ENCODE measurements at places on chromosomes 5 and 9.

DNA sequence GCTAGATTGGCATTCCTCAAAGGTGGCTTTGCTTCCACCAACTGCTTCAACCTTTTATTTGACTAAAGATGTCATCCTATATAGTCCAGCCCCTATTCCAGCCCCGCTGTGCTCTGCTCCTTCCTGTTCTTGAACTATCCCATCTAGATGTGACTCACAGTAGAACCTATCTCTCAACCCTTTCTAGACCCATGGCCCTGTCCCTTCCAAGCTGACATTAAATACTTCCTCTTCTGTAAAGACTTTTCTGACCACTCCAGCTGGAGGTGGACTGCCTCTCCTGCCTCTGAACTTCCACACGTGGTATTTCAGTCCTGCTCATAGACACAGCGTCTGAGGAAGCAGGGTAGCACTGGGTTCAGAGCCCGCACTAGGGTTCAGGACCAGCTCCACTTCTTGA, 32.4 kb downstream of the OSTF1 start:
- DNase-seq: no peak

DNA sequence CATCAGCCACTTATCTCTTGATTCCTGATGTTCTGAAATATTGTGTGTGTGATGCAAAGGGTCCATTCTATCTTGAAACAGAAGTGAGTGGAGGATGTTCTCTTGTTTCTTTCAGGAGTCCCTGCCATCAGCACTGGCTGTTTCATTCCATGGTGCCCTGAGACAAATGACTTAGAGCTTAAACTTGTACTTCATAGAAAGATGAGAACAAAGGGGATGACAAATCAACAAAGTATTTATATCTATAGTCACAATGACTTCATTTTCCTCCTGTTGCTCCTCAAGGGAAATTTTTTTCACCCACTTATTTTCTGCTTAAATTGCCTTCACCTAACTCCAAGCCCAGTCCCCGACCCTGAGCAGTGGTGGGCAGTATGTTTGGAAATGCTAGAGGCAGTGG, 171.6 kb downstream of the TARS1 start:
- DNase-seq: no peak

- DNase-seq: no peak
Observed at GRCh38 chr5:144281784-144282183, 111.1 kb downstream of the KCTD16 start.

DNA sequence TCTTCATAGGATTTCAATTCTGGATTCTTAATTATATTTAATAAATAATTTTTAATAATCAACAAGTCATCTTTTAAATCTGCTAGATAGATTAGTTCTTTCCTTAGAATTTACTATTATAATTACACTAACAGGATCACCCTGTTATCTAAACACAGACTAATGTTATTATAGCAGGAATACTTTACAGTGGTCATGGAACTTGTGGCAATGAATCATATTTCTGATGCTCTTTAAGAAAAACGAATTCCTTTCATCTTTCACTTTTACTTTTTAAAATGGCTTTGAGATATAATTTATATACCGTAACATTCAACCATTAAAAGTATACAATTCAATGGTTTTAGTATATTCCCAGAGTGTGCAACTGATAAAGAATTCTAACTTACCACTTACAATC, 29.7 kb upstream of the CDK5RAP2 start:
- no peak for DNase-seq

DNA sequence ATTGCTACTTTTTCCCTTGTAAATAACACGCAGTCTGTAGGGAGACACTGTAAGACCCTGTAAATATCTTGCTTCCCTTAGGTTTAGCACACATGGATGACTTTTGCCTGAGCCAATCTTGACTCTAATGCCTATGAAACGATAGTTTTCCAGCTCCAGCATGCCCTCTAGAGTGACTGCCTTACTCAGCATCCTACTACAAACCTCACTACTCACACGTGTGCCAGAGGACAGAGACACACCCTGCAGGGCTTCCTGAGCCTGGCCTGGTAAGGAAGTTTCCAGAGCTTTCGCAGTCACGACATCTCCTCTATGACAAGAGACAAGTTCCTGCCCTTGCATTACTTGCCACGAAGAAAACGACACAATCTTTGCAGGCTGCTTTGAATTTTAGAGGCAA, 138.1 kb downstream of the ATPSCKMT start:
- DNase-seq: peak; percentile 77

DNA sequence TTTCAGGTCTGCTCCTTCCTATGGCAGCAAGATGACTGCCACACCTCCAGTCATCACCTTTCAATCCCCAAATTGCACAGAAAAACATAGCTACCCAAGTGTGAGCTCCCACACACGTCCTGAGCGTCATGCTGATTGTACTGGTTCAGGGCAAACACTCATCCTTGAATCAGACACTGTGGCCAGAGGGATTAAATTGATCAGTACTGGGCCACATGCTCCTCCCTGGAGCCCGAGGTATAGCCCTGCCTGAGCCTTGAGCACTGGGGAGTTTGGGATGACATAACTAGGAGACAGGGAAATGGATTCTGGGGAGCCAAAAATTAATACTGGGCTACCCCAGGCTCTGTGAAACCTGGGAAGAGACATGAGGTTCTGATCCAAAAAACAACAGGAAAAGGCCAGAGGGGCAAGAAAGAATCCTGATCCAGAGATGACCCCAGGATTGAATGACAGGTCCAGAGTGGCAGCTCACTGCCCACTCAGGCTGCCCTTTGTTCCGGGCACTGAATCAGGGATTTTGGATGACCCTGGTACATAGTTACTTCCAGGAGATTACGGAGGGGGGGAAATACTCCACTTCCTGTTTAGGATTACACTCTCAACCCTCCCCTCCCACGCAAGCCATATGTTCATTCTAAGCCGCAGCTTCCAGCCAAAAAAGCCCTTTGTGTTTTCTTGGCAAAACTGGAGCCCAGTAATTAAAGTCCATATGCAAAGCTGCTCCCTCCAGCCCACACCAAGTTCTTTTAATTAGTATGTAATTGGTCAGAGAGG, 141.6 kb upstream of the SPRY4 start:
- peak; percentile 89 for DNase-seq

- DNase-seq: no peak
Observed at GRCh38 chr9:110133608-110134210, 74.2 kb downstream of the C9orf152 start.

GRCh38 chr9:110996436-110997220, 41.6 kb downstream of the LPAR1 start:
- no peak for DNase-seq

DNA sequence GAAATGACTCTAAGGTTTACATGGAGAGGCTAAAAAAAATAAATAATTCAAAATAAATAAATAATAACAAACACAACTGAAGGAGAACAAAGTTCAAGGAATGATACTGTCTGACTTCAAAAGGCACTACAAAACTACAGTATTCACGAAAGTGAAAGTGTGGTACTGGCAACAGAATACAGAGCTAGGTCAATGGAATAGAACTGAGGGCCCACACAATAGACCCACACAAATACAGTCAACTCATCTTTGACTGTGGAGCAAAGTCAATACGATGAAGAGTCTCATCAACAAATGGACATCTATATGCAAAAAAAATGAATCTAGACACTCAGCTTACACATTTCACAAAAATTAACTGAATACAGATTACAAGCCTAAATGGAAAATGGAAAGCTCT, 75.3 kb downstream of the FBXW11 start:
- no peak for DNase-seq

GRCh38 chr5:134018154-134018985, 13.6 kb upstream of the VDAC1 start:
- DNase-seq: no peak

- peak; percentile 40 for DNase-seq
Observed at GRCh38 chr9:122904466-122904822, 715 bp downstream of the RC3H2 start.

- no peak for DNase-seq
Observed at GRCh38 chr5:140225396-140225795, 50.4 kb downstream of the CYSTM1 start.

DNA sequence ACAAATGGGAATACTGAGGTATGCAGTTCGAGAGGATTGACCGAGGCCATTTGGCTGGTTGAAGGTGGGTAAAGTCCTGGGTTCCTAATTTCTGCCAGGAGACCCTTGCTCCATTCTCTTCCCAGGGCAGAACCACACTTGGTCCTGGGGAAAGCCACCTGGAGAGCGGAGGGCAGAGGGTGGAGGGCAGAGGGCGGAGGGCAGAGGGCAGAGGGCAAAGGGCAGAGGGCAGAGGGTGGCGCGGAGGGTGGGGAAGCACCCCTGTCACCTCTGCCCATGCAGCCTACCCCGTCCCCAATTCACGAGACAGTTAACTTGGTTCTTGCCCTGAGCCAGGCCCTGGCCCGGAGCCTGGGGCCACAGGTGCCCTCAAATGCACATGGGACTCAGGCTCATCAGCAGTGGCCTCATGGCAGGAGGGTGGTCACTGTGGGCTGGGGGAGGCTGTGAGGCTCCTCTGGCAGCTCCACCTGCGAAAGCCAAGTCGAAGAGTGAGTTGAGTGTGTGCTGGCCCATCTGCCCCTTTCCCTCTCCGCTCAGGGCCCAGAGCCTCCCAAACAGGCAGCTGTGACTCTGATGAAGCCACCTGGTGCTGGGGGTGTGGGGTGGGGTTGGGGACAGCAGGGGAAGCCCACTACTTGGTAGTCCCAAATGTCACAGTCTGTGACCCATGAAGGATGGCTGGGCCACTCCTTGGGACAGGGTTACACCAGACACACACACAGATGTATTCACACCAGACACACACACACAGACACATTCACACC, 28.0 kb upstream of the FCN1 start:
- peak; percentile 92 for DNase-seq

- no peak for DNase-seq
Observed at GRCh38 chr5:53944981-53945380, 365.4 kb downstream of the ARL15 start.

DNA sequence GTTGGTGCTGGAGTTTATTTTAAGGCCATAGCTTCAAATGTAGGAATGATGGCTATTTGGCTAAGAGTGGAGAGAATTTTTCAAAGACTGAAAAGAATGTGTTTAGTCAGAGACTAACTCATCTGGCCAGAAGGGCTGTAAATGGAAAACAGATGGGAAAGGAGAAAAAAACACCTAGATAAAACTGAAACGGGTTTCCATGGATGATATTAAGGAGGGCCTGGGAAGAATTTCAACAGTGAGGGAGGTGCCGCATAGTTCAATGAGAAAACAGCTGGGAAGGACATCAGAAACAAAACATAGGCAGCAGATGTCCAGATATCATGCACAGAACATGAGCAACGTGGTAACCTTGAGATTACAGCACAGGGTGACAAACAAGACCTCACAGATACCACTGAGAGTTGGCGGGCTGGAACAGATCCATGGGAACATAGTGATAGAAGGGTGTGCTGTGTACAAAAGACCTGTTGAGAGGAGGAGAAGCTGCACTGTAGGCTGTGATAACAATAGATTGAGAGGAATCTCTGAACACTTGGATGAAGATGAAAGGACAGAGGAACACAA, 31.2 kb upstream of the RAD23B start:
- peak; percentile 80 for DNase-seq

DNA sequence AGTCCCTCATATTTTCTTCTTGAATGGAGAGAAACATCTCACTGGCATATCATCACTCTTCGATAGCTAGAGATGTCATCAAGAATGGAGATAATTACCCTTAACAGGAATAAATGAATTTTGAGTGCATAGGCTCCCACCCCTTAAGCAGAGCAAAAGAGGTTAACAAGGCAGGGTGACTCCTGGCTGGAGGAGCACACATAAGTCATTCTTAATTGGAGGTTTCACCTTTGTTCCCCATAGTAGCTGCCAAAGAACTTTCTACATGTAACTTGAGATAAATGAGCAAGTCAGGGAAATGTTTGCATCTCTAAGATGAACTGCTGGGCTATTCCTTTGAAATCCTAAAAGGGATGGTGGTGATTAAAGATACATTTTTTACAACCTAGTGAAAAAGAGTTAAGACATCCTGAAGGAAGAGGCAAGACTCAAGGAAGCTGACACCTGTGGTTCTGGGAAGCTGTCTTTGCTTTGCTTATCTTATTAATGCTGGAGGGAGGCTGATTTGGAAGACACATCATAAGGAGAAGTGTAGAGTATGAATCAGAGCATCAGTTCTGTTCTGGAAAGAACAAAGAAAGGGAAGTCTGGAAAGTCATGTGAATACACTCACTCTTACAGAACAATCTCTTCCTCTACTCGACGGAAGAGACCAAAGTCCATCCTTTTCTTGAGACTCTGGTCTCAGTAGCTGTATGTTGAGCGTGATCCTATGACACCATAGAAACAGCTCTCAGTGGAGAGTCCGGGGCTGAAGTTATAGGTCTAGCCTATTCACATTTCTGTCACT, 326.3 kb downstream of the OSTF1 start:
- no peak for DNase-seq

- no peak for DNase-seq
Observed at GRCh38 chr5:54093861-54094260, 216.5 kb downstream of the ARL15 start.

DNA sequence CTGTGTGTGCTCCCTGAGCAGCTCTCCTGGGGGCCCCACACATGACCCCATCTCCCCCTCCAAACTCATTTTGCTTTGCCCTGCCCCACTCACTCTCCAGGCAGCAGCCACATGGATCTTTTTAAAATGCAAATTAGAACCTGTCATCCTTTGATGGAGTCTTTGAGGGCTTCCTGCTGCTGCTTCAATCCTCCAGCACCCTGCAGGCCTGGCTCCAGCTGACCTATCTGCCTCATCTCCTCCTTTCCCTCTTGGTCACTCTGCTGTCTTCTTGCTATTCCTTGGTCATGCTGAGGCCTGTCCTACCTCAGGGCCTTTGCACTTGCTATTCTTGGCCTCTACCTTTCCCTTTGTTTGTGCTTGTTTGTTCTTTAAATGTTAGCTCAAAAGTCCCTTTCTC, 17.9 kb downstream of the NDST1 start:
- no peak for DNase-seq

DNA sequence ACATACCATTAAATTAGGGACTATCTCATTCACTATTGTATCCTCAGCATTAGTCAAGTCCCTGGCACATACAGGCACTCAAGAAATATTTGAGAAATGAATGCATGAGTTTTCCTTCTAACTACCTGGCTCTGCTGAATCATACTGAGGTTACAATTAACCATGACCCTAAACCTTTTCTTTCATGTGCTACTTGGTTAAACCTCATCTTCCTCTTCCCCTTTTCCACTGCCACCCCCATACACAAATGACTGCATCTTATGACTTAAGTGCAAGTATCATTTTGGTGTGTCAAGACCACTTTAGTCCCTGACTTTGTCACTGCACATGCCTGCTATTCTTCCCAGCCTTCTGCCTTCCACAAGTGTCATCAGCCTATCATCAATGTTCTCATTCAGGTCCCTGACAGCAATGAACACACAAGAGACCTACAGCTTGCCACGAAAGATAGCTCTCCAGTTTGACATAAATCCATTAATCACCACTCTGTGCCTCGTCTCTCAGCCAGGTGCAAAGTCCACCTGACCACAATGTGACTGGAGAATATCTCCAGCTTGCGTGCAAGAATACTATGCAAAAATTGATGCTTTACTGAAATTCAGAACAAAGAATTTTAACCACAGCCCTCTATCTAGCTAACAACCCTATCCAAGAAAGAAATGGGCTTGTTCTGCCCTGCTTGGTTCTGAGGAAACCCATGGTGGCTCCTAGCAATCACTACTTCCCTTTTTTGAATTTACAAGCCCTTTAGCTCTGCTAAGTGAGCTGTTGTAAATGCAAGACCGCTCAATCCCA, 74.5 kb downstream of the MAPKAP1 start:
- no peak for DNase-seq

Measured in NCI-H524 (cell line).